Neural progenitor cell (in vitro differentiated cells): ENCODE measurements at places on chromosomes 3 and 15. TPM values are rescaled to one million over a fixed set of nuclear protein-coding genes. Genes with fewer than 3 reads are reported as not detected.
A peak's percentile ranks its signal among the peaks of the same experiment; 100 is the strongest.

DNA sequence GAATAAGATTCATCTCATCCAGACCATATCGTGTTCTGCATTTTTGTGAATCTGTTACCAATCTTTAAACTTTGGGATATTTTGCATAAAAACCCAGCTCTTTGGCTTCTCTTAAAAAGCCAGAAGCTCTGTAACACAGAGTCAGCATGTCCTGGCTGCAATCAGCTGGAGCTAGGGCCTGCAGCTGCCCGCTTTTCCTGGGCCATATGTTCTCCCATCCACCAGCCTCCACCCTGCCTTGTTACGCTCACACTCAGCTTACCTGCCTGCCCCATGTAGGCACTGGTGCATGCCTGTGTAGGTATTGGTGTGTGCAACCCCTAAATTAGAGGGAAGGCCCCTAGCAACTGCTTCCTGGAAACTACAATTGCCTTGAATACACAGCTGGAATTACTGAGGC, 48.2 kb downstream of the CRYGS start:
- DNase-seq, result no peak

DNA sequence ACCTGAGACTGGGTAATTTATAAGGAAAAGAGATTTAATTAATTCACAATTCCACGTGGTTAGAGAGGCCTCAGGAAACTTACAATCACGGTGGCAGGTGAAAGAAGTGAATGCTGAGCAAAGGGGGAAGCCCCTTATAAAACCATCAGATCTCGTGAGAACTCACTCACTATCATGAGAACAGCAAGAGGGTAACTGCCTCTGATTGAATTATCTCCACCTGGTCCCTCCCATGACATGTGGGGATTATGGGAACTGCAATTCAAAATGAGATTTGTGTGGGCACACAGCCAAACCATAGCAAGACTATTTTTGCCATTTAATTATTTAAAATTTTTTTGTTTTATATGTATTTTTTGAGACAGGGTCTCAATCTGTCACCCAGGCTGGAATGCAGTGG, 27.0 kb upstream of the KCTD6 start:
- DNase-seq, result no peak

DNA sequence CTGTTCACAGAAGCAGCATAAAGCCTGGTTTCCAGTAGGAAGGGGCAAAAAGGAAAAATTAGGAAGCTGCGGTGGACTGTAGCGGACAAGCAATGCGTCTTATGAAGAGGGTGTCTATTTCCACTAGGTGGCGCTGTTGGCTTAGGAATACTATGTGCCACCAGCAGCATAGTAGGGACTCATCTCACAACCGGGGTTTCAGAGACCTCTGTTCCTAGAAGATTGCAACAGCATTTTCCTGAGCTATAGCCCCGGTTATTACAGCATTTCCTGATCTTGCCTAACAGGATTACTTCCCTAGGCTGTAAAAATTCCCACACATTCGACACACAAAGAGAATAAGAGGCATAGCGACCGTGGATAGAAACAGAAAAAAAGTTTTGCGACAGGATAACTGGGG, 683.0 kb downstream of the TBL1XR1 start:
- DNase-seq, result peak; percentile 84

DNA sequence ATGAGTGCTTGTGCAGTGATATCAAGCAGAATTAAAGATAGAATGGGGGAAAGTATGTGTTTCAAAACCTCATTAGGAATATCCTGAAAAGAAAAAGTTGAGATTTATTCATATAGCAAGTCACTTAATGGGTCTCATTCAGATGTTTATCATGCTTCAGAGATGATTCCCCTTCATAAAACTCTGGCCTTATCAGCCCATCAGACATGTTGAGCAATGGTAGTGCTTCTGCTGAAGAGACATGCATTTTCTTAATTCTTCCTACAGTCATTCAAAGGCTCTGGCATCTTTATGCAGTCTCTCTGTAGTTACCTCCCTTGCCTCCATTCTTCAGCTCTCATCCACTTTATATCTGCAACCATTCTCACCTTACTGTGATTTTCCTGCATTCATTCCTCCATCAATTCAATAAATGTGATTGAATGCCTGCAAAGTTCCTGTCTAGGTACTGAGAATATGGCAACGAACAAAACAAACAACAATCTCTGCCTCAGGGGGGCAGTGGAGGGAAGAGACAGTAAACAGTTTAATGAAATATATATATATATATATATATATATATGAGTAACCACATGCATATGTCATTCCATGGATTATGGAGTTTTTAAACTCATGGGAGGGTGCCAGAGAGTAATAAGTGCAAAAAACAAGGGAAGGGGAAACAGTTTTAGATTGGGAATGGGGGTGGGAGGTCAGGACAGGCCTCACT, 138.5 kb downstream of the NECTIN3 start:
- no peak for DNase-seq

LDHAL6B gene
- not detected in 2 replicates for total RNA-seq
